ENCODE measurements at places on chromosomes 4 and X.

DNA sequence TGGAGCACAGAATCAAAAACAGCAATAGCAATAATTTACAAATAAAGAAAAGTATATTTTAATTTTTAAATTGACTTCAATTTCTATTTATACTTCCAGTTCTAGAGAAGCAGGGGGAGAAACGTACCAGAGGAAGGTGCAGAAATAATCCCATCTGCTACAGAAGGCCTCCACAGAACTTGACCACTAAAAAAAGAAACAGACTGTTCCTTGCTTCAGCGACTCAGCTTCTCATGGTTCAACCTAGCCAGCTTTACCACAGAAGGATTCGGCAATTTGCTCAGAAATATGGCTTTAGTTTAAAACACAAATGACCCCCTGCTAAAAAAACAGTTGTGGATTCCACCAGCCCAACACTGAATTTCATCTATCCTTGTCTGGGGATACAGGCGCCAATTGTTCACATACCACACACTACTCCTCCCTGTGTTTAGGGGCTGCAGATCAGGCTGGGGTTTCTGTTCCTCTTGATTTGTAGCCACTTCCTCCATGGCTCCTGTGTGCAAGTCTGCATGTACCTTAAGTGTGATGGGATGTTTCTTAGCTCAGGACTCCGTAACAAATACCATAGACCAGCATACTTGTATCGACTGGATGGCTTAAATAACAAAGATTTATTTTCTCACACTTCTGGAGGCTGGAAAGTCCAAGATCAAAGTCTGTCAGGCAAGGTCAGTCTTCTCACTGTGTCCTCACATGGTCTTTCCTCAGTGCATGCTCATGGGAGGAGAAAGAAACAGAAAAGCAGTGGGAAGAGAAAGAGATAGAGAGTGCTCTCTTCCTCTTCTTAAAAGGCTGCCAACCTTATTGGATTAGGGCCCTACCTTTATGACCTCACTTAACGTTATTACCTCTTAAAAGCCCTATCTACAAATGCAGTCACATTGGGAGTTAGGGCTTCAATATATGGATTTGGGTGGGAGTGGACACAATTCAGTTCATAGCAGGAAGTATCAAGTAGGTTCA is 79.1 kb downstream of the AMOT start:
- DNase-seq: no peak

DNA sequence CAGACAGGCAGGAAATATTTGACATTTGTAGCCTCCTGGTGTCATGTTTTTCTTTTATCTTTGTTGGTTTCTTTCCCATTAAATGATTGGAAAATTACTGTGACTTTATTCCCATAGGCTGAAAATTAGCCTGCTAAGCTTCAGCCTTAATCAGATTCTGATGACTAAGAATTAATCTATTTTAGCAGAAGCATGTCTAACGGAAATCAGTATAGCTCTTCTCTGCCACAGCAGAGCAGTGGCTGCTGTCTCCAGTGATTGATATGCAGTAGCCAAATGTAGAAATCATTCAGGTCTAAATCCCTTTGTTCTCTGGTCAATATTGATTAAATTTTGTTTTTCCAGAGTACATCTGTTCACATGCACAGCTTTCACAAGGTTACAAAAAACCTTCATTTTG is 199.3 kb downstream of the GC start:
- DNase-seq: no peak

DNA sequence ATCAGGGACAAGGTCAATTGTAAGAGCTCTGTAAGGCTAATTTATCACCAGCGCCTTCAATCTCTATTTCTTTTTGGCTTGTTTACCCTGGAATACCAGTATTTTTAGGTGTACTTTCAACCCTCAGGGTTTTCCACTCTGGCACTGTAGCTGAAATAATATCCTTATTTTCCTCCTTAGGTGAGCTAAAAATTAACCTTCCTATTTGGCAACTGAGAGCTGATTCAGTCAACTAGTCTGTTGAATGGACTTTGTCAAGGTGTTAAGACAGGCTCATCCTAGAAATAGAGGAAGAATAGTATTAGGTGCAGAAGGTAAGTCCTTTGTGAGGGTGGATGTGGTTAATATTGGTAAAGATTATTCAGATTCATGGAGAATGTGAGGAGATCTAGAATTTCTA is 101.3 kb upstream of the BANK1 start:
- no peak for DNase-seq

GRCh38 chr4:4631150-4631549 is 89.3 kb upstream of the STX18 start:
- DNase-seq: no peak

Measured in NCI-H1092 (cell line).